ENCODE measurements at places on chromosomes 2 and 18.

DNA sequence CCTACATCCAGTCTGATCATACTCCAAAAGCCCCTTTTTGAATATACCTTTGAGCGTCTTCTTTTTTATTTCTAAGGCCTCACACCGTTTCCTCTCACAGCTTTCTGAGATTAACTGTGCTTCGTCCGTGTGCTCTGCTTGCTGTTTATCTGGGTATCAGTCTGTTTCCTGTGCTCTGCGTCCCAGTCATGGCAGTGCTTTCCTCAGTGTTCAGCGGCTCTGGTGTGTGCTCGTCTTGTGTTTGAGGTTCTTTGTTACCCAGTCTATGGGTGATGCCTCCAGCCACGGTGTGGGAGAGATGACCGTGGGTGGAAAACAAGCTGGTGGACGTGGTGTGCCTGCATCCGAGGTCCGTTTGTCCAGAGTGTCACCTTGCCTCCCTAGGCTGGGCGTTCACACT is 33.6 kb upstream of the BIN1 start:
- no peak for DNase-seq

DNA sequence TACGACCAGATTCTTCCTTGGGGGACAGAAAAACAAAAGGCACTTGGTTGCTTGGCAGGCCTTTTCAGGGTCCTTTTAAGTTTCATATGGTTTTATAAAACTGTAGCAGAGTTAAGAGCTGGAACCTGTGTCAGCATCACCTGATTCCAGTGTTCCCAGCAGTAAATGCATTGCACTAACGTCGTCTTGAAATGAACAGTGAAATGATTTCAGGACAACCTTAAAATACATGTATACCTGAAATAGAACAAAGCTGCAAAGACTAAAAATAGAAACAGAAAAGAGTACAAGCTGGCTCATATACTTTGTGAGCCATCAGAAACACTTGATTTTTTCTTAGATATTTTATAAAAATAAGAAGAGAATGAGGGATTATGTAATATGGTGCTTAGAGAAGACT is 51.9 kb downstream of the ACSL3 start:
- DNase-seq, result no peak

GRCh38 chr2:203774760-203775159 is 68.3 kb downstream of the CD28 start:
- no peak for DNase-seq

GRCh38 chr18:50797142-50797541 is 22.7 kb downstream of the MRO start:
- DNase-seq, result no peak

DNA sequence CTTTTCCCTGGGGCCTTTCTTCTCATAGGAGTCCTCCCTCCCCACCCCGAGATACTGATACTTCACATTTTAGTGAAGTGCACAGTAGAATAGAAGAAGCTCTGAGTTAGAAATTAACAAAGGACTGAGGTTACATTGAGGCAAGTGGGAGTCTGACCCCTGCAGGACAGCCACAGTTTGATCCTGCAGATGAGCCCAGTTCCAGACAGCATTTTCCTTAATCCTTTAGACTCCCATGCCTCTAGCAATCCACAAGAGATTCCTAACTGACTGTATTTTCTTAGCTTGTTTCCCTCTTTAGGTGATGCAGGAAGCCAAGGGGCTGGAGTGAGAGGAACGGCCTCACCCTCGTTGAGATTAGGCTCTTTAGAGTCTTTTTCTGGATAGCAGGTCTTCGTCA is 204.0 kb downstream of the CYRIA start:
- DNase-seq, result no peak

GRCh38 chr2:177021706-177022343 is 190.8 kb upstream of the HNRNPA3 start:
- DNase-seq, result no peak

GRCh38 chr18:12017081-12017480 is 35.8 kb downstream of the IMPA2 start:
- DNase-seq, result no peak

DNA sequence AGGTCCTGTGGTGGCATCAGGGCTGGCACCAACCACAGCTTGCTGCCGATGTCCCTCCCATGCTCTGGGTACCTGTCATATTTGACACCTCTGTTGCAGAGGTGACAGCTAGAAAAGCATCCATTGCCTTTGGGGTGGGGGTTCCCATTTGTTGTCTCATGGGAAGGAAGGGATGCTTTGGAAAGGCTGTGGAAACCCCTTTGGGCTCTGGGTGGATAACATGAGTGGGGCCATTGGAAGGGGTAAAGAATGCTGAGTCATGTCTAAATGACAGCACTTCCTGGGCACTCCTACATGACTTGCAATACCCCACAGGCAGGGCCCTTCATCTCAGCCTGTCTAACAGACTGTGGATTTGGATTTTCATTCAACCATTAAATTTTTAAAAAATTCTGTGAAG is 27.8 kb downstream of the CTIF start:
- DNase-seq, result no peak

- DNase-seq, result no peak
These were observed 165.6 kb downstream of the SEPTIN10 start for GRCh38 chr2:109448207-109448606.

GRCh38 chr2:25700221-25700660 is 26.9 kb upstream of the DTNB start:
- DNase-seq, result no peak

GRCh38 chr2:137748533-137748932 is 215.7 kb upstream of the HNMT start:
- no peak for DNase-seq

GRCh38 chr2:16284941-16285625 is 344.7 kb downstream of the MYCN start:
- no peak for DNase-seq

DNA sequence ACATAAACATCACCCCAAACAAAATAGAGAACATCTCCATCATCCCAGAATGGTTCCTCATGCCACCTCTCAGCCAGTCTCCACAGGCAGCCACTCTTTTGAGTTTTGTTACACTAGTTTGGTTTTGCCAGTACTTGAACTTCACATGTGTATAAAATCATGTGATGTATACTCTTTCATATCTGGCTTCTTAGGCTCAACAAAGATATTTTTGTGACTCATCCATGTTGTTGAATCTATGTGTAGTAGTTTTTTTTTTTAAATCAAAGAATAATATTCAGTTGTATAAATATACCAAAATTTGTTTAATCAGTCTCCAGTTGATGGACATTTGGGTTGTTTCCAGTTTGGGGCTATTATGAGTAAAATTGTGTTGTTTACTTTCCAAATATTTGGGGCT is 75.9 kb downstream of the PMS1 start:
- DNase-seq, result no peak

DNA sequence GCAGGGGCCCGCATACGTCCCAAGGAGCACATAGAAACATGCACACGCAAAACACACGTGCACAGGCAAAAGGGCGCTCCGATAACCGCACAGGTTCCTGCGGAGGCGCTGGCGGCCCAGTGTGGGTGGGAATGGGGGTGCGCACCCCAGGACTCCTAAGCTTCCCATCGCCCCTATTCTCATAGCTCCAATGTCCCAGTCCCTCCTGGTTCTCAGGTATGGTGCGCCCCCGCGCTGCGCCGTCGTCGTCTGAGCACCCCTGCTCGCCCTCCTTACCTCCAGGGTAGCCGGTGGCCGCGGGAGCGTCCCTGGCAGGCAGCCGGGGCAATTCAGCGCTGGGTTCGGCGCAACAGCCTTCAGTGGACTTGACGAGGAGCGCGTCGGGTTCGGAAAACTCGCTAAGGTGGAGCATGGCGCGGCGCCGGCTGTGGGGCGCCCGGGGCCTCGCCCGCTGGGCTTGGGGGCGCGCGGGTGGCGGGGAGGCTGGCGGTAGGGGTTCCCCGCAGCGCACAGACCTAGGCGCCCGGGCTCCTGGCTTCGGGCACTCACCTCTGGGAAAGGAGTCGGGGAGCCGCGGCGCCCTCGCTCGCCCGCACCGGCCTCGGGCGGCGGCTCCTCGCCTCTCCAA is 328 bp downstream of the EGR4 start:
- DNase-seq, result no peak

DNA sequence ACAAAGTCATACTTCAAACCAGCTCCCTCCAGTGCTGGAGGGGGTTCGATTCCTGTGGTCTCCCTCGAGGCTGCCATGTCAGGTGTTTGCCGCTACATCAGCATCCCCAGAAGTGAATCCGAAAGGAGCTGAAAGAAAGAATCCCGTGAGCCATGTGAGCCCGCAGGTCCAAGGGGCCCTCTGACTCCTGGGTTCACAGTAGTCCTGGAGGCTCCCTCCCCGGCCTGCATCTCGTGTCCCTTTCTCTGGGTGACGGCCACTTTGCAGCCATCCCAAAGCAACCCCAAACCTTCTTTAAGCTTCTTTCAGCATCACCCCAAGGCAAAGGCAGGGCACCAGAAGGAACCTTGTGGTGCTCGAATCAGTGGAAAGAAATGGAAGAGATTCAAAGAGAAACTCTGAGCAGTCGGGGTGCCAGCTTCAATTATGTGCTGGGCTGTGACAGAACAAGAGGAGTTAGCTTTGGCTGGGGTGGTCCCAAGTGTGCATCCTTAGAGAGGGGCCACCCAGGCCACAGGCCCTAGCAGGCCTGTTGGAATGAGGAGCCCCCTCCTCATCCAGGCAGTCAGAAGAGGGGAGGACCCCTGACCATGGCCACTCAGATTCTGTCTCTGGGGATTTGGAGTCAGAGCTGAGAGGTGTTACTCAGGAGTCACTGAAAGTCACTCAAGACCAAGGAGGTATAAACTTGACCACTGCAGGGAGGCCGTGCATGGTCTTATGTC is 59.7 kb downstream of the CIB4 start:
- no peak for DNase-seq

DNA sequence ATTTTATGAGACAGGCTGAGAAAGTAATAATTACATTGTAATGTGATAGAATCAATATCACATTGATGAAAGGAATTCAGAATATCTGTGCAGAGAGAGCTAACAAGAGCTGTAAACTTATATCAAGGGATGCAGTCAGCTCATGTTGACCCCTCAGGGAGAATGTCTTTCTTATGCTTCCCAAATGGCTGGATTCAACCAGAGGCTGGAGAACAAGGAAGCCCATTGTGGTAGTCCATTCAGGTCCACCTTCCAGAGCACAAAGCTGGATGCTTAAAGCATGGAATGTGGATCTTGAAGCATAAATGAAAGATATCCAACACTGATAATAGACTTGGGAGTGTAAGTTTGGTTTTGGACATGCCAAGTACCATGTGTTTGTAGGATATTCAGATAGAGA is 220.0 kb downstream of the FIGN start:
- DNase-seq, result no peak

- DNase-seq, result no peak
These were observed 27.0 kb downstream of the TFCP2L1 start for GRCh38 chr2:121258051-121258450.

GRCh38 chr18:38481576-38481975 is 916.0 kb upstream of the CELF4 start:
- no peak for DNase-seq

DNA sequence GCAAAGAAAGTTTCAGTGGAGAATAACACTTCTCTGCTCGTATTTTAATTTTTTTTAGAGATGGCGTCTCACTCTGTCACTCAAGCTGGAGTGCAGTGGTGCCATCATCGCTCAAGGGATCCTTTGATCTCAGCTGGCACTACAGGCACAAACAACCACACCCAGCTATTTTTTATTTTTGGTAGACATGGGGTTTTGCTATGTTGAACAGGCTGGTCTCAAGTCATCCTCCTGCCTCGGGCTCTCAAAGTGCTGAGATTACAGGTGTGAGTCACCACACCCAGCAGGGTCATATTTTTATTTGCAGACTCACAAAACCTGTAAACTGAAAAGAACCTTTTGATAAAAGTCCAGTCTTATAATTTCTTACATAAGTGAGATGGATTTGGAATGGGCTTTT is 2.6 kb downstream of the TRAK2 start:
- no peak for DNase-seq

DNA sequence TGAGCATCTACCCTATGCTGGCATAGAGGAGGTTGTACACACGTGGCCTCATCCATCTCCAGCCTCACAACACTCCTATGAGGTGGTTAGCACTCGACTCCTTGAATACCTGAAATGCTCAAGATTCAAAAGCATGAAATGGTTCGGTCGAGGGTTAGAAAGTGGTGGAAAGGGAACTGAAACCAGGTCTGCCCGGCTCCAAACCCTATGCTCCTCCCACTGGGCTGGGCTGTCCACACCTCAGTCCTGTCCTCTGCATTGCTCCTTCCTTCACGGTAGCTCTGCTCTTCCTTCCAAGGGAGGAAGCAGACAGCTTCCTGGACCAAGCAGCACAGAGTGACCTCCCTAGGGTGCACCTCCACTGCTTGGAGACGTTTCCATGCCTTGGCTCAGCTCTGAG is 565.2 kb upstream of the ID2 start:
- DNase-seq, result no peak

GRCh38 chr18:7645756-7646155 is 78.6 kb downstream of the PTPRM start:
- no peak for DNase-seq

GRCh38 chr2:227004482-227004881 is 159.5 kb downstream of the COL4A4 start:
- no peak for DNase-seq

- no peak for DNase-seq
These were observed 1.3 kb downstream of the TANC1 start for GRCh38 chr2:158969715-158970240.

GRCh38 chr2:12429779-12430406 is 286.8 kb upstream of the TRIB2 start:
- DNase-seq, result no peak

DNA sequence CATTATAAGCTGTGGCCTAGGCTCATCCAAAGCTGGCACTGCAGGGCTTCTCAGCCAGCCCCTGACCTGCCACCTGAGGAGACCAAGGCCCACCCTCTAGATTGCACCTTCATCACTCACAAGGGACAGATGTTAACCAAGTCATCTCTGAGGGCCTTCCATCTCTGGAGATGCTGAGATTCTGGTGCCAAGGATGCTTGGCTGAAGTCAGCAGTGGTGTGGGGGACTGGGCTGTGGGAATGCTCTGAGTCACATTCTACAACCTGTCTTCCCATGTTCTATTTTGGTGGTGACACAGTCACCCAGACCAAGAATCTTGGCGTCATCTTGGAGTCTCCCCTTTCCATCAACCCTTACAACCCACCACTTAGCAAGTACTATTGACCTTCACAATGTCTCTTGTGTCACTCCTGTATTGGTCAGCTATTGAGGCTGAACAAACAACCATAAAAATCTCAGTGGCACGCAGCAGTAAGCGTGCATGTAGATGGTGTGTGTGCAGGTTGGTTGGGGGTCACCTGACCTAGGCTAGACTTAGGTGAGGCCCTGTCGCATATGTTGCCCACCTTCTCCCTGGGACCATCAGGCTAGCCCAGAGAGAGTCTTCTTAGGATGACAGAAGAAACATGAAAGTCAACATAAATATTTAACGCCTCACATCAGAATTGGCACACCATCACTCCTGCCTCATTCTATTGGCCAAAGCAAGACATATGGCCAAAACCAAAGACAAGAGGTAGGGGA is 135.0 kb downstream of the SMAD7 start:
- no peak for DNase-seq

All from stimulated activated CD8-positive, alpha-beta memory T cell treated with anti-CD3 and anti-CD28 coated beads, Interleukin-15, amount 100 ng/mL, for 48 hours (primary cell).